CD4-positive, alpha-beta T cell (primary cell): ENCODE measurements at places on chromosomes 4 and X. TPM values are rescaled to one million over a fixed set of nuclear protein-coding genes. Genes with fewer than 3 reads are reported as not detected.

ZCCHC4 gene
- total RNA-seq: 6.4 TPM

SMR3B gene
- not detected for total RNA-seq

GRCh38 chr4:48642421-48643374, 137.4 kb downstream of the FRYL start:
- no peaks in the 10 kb centered on the region for H3K36me3 ChIP-seq
- H3K27ac ChIP-seq: no peak overlapping the region
- no peak overlapping the region for H3K4me3 ChIP-seq
- no peaks in the 10 kb centered on the region for H3K27me3 ChIP-seq

- no peak overlapping the region for H3K27ac ChIP-seq
- no peak for DNase-seq
- H3K36me3 ChIP-seq: no peaks in the 10 kb centered on the region
- no peaks in the 10 kb centered on the region for H3K27me3 ChIP-seq
- no peak overlapping the region for H3K4me3 ChIP-seq
Observed at GRCh38 chr4:168781341-168781740, 228.7 kb downstream of the CBR4 start.

- no peaks in the 10 kb centered on the region for H3K27me3 ChIP-seq
- no peaks in the 10 kb centered on the region for H3K36me3 ChIP-seq
- no peak overlapping the region for H3K4me3 ChIP-seq
- H3K4me1 ChIP-seq: no peaks in the 10 kb centered on the region
- H3K27ac ChIP-seq: no peak overlapping the region
Observed at GRCh38 chr4:53559021-53559620, 32.2 kb downstream of the LNX1 start.

- H3K4me3 ChIP-seq: no peak overlapping the region
- no peaks in the 10 kb centered on the region for H3K36me3 ChIP-seq
- no peaks in the 10 kb centered on the region for H3K4me1 ChIP-seq
- no peak for DNase-seq
Observed at GRCh38 chr4:105838082-105838481, 57.2 kb upstream of the NPNT start.
